ENCODE measurements at places on chromosomes 1 and 21.

DNA sequence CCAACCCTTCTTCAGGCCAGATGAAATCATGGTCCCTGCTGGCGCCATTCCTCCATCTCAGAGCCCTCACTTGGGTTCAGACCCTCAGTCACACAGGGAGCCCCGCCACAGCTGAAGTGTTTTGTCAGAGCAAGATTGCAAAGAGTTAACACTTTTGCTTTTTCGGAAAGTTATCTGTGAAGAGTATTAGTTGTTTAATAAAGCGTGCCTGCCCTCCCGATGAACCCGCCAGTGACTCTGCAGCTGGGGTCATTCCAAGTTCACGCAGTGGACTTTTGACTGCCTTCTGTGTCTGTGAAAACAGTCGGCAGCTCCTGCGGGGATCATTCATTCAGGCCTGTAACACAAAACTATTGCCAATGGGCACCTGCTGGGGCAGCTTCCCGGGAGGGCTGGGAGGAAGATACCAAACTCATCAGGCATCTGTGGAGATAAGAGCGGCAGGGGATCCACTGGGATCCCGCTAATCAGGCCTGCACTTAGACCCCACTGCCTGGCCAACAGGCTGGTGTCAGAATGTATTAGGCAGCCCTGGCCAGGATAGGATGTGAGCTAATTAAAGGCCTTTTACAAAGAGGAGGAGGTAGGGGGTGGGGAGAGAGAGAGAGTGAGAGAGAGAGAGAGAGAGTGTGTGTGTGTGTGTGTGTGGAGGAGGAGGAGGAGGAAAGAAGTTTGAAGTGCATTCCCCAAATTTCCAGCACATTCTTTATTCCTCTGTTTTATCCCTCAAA, 184.5 kb downstream of the DHRS3 start:
- no peak for DNase-seq

GRCh38 chr1:26597629-26598039, 68.1 kb downstream of the RPS6KA1 start:
- DNase-seq = no peak

DNA sequence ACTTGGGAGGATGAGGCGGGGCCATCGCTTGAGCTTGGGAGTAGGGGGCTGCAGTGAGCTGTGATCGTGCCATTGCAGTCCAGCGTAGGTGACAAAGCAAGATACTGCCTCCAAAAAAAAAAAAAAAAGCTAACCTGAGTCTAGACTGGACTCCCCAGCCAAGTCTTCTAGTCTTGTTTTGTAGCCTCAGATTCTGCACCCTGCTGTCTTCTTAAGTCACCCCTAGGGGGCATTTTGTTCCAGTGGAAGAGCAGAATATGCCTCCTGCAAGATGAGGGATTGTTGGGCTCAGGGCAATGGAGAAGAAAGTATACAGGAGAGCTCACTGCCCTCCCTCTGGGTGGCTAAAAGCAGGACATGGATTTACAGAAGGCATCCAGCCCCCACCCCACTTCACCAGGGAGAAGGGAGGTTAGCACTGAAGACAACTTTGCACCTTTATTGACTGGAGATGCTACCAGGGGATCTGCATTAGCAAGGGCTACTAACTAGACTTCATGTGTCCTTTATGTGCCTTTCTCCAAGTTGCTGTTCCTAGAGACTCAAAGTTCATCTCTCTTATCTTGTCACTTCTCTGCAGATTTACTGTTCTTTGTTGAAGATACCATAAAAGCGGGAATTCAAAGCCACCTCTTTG, 15.3 kb upstream of the RNF187 start:
- no peak for DNase-seq

- DNase-seq = no peak
These were observed 172.5 kb downstream of the DYRK1A start for GRCh38 chr21:37538971-37539590.

DNA sequence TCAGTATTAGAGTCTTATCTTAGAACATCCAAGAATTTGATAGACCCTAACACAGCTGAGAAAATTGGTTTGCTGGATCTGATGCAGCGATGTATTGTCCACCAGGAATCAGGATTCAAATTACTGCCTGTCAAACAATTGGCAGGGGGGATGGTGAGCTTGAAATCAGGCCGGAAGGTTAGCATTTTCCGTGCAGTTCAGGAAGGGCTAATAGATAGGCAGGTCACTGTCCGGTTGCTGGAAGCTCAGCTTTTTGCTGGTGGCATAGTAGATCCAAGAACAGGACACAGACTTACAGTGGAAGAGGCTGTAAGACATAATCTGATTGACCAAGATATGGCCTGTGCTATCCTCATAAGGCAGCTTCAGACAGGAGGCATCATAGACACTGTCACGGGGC, 127.2 kb downstream of the MACF1 start:
- DNase-seq = no peak

DNA sequence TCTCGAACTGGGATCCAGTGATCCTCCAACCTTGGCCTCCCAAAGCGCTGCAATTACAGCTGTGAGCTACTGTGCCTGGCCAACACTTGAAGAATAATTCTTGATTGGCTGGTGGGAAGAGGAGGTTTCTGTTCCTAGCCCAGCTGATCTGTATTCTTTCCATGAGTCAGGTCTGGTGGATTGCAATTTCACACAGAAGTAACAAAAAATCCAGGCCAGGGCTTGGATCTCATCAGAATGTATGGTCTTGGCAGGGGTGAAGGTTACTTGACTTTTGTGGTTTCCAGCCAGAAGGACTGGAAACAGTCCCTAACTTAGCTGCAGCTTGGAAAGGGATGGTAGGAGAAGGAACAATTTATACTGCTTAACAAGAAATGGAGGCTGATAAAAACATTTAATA, 5.1 kb upstream of the HP1BP3 start:
- DNase-seq = no peak

DNA sequence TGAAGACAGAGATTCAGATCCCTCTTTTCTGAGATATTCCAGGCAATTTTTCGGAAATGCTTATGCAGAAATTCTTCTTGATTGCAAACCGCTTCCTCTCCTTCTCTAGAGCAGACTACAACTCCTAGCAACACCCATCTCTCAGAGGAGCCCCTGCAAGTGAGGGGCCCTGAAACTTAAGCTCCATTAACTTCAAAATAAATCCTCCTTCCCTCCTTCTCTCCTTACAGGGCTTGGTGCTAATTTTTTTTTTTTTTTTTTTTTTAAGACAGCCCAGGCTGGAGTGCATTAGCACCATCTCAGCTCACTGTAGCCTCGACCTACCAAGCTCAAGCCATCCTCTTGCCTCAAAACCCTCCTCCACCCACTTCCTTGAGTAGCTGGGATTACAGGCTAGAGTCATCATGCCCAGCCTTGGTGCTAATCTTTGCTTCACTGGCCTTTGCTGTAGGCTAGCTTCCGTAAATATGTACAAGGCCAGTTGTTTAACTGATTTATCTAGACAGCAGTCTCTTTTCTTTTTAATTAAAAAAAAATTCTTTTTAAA, 30.2 kb upstream of the SFPQ start:
- DNase-seq = no peak

- no peak for DNase-seq
These were observed 60.4 kb downstream of the OBSCN start for GRCh38 chr1:228267962-228268880.

GRCh38 chr1:15961492-15961891, 14.4 kb downstream of the ZBTB17 start:
- no peak for DNase-seq

DNA sequence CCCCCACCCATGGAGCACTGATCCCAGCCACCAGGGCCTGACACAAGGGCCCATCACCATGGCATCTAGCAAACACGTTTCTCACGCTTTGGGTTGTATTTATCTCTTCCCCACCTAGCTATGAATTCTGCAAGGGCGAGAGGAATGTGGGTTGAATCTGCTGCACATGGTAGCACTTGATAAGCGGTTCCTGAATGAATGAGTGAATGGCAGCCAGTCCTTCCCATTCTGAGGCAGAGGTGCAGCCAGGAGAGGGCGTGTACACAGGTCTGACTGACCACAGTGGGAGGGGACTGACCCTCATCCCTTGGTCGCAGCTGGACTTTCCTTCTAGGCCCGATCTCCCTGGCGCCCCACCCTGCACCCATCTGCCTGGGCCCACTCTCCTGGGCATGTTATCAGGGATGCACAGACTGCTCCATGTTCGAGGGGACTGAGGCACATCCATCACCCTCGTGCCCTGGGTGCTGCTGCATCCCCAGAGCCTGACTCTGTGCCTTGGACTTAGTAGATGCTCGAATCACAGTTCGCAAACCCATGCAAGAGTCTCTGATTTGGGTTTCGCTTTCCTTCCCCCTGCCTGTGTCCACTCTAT, 1.0 kb downstream of the RD3 start:
- DNase-seq = no peak

DNA sequence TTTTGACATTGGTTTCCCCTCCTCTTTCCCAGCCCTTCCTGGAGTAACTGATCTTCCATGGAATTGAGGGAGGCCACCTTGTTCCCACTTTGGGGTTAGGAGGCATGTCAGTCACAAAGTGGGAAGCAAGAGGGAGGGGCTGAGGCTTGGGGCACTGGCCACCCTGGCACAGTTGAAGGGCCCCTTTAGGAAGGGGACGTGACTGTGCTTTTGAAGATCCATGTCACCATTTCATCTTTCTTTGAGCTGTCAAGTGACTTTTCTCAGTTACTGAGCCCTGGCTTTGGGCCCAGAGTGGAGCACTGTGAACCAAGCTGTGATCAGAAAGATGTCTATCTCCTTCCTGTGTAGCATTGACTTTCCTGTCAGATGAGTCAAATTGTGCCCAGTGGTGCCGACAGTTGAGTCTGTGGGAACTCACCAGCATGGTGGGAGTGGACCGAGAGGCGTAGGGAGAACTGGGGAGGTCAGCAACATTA, 38.5 kb upstream of the TDRD10 start:
- peak; percentile 49 for DNase-seq

GRCh38 chr1:26556111-26556510, 26.6 kb downstream of the RPS6KA1 start:
- DNase-seq = no peak

DNA sequence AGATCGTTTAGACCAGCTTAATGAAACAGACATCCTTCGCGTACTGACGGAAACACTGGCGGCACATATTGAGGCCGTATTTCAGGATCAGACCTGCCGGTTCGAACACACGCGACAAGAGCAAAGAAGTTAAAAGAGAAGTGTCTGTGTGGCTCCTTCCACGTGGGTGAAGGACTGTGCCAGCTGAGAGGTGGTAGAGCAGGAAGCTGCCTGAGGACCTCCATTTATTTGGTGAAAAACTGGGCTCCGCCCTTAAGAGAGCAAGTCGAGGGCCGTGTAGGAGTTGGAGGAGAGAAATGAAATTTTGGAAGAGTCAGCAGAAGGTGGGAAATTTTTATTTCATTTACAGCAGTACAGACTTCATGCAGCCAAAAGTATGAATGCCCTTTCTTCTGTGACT, 38.8 kb upstream of the ADORA3 start:
- no peak for DNase-seq

DNA sequence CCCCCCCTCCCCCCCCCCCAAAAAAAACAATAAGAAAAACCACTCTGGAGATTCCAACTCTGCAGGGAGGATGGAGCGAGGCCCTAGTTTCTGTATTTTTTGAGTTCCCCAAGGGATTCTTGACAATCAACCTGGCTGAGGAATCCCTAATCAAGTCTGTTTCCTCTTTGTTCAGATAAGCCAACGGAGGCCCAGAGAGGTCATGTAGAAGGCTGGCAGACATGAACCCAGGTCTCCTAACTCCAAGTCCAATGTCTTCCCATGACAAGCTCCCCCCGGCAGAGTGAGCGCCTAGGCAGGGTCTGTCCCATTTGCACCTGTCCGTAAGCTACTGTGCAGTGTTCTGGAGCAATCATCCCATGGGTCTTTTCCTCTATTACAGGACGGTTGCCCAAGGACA, 39.5 kb downstream of the LRRC71 start:
- DNase-seq = no peak

DNA sequence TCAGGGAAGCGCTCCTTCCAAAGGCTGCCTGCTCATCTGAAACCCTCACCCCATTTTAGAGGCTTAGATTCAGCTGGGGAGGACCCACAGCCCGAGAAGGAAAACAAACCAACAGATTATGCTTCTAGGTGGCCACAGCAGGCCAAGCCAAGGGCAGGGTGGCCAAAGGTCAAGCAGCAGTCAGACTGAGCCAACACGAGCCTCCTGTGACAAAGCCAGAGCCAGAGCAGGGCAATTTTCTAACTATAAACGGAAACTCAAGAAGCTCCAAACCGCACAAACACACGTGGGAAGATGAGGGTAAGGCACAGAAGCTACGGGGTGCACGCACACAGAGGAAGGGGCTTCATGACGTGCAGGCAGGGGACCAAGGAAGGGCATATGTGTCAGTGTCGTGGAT, 64.1 kb downstream of the PLEKHA6 start:
- no peak for DNase-seq

DNA sequence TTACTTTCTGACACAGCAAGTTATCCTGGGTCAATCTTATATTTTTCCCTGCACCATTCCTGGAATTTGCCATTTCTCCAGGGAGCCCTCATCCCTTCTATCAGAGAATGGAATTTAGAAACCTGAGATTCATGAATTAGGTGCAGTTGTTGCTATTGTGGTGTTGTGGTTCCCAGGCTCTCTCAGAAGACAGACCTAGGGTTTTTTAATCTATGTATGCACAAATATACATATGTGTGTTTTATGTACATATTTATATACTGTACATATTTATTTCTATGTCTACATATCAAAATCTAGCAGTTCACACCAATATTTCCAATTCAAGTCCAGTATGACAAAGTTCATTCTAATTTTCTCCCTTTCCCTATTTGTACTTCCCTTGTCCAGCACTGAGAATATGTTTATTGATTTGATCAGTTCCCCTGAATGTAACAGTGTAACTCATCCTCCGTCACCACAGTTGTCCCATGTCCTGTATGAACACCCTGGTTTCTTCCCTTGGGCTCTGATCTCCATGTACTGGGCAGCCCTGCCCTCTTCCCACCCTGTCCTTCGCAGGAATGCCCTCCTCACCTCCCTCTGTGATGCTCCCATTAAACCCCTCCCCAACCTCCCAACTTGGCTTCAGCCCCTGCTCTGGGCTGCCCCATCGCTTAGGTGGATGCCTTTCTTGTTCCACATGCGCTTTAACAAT, 145.5 kb downstream of the VPS13D start:
- DNase-seq = no peak

All from activated T-cell treated with anti-CD3 and anti-CD28 coated beads for 24 hours (primary cell).